Activated CD4-positive, alpha-beta memory T cell treated with anti-CD3 and anti-CD28 coated beads, Interleukin-2, amount 10 ng/mL, durations not matched to agents 7 days and 5 days (primary cell): ENCODE measurements at places on chromosomes 2 and 18.

GRCh38 chr2:122193622-122194021 is 438.2 kb downstream of the TSN start:
- DNase-seq: no peak

- DNase-seq: no peak
Observed at GRCh38 chr2:231213931-231214642, 15.7 kb downstream of the ARMC9 start.

- DNase-seq: no peak
Observed at GRCh38 chr2:72036595-72036994, 111.1 kb downstream of the CYP26B1 start.

GRCh38 chr2:229375251-229375650 is 104.2 kb upstream of the PID1 start:
- DNase-seq: no peak

DNA sequence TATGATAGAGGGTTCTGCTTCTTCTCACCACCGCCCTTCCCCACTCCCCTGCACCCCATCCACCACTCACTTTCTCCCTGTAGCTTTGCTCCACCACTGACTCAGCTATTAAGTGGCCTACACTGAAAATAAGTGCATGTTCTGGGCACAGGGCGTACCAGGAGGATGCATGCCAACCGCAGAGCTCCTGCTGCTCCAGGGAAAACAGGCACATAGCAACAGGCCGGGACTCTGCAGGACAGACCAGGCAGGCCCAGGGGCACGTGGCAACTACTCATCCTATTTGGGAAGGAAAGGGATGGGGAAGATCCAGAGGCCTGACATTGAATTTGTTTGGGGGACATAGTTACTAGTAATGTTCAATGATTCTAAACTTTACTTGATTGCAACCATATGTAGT is 28.4 kb downstream of the ARL4C start:
- no peak for DNase-seq

- DNase-seq: no peak
Observed at GRCh38 chr18:56532176-56532840, 106.1 kb downstream of the TXNL1 start.

- DNase-seq: no peak
Observed at GRCh38 chr2:120870467-120870788, 134.8 kb downstream of the GLI2 start.

DNA sequence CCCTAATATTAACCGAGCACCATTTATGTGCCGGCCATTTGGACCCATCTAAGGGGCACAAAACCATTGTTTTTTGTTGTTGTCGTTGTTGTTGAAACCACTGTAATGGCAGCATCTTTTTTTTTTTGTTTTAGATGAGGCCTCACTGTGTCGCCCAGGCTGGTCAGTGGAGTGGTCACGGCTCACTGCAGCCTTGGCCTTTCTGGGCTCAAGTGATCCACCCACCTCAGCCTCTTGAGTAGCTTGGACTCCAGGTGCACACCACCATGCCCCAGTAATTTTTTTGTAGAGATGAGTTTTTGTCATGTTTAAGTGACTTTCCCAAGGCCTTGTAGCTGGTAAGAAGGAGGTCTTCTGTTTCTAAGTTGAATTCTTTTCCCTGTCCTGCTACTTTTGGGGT is 33.0 kb downstream of the ASAP2 start:
- no peak for DNase-seq

GRCh38 chr2:62314291-62314690 is 118.4 kb downstream of the B3GNT2 start:
- no peak for DNase-seq
